ENCODE measurements at places on chromosomes 1 and 21.

DNA sequence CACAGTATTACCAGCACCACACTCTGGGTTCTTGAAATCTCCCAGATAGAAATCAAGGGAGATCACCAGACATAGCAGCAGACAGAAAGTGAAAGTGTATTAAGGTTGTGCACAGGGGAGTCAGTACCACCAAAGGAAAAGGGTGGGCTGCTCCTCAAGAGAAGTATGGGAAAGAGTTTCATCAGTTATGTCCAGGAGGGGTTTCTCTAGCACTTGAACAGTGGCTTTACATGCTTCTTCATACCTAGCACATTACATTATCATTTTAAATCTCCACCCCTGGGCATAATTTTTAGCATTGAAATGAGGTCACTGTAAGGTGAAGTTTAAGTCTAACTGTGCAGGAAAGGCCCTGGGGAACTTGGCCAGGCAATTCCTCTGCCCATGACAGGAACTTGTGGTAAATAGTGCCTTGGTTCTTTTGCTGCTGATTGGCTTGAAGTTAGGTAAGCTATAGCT lies 601.0 kb downstream of the NUF2 start:
- no peak for DNase-seq

DNA sequence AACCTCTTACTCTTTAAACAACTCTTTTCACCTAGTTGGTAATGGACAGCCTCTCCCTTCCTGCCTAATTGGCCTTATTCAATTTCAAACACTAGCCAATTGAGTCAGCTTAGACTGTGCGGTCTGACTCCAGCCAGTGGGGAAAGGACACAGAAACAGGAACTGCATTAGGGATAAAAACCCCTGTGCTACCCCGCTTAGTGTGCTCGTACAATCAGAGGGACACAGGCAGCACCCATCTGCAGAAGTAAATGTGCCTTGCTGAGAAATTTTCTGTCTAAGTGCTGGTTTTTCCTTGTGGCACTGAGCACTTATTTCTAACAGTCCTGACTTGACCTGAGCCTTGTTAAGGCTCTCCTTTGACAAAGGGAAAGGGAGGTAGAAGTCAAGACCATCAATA lies 6.0 kb upstream of the CD2 start:
- DNase-seq, result no peak

DNA sequence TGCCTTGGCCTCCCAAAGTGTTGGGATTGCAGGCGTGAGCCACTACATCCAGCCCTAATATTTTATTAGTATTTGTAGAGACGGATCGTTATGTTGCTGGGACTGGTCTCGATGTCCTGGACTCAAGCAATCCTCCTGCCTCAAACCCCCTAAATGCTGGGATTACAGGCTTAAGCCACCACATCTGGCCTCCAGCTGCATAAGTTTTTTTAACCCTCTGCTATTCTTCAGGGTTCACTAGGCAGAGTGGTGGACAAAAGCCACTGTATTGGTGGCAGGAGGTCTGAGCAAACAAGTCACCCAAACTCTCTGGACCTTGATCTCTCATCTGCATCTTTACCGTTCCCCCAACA lies 10.1 kb upstream of the CLIC4 start:
- no peak for DNase-seq

- DNase-seq, result no peak
Observed at GRCh38 chr1:16367968-16368890, 1.2 kb downstream of the SZRD1 start.

- no peak for DNase-seq
Observed at GRCh38 chr1:66445492-66446181, 88.3 kb upstream of the SGIP1 start.

DNA sequence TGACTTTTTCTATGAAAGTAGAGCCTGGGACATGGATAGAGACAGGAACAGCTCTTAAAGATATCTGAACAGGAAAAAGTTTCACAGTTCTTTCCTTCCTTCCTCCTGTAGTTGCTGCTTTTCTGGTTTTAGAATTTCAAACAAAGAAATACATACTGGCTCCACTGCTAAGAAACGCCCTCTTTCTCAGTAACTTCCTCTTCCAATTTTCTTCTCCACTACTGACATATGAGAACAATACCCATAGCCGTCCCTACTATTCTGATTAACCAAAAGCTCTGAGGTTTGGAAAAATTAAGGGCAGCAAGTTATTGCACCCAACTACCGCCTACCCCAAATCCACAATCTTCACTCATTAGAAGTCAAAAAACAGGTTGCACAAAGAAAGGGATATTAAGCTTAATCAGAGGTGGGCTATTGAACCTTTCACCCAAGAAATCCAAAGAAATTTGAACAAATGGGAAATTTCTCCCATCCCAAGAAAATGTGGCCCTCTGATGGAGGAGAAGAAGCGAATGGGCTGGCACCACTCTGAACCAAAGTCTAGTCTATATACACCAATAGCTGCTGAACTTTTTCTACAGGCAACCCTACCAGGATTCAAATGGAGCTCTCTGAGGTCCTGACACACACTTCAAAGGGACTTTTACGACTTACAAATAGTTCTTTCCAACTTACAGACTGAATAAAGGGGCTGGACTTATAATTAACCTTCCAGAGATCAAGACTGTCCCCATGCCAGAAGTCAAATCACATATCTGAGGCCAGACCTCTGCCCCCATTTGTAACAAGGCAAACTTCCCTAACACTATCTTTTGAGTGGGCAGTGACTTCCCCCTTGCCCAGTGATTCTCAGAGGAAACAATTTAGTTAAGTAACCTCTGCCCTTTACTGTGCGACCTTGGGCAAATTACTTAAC lies 1.7 kb downstream of the WASF2 start:
- DNase-seq, result no peak

- DNase-seq, result no peak
Observed at GRCh38 chr1:237745545-237745944, 145.2 kb downstream of the ZP4 start.

DNA sequence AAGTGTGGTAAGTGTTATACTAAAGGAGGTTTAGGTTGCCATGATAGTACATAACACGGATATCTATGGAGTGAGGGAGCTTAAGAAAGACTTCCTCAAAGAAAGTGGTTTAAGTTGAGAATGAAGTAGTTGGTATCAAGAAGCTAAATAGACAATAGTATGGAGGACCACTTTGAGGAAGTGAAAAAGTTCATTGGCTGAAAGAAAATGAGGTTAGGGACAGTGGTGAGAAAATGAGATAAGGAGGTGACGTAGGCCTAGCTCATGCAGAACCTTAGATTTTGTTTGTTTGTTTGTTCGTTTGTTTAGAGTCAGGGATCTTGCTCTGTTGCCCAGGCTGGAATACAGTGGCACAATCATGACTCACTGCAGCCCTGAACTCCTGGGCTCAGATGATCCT lies 72.2 kb upstream of the PPIH start:
- no peak for DNase-seq

GRCh38 chr1:61504852-61505390 lies 220.0 kb downstream of the TM2D1 start:
- no peak for DNase-seq

GRCh38 chr21:39523399-39523798 lies 71.6 kb downstream of the SH3BGR start:
- DNase-seq, result no peak

GRCh38 chr1:180231506-180231921 lies 1.4 kb downstream of the LHX4 start:
- no peak for DNase-seq

DNA sequence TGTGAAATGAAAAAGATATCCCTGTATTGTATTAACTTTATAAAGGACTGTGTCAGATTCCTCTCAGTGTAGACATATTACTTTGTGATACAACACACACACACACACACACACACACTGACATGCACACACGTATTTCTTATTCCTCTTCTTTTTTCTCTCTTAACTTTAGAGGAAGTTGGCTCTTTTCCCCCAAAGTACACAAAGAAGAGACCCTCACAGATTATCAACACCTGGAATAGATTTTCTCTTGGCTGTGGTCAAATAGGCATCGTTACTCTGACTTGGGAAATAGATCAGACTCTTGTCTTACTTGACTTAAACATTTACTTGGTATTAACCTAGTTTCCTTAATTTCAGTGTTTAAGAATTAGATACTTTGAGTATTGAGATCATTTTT lies 792.8 kb downstream of the ADGRL2 start:
- no peak for DNase-seq

- no peak for DNase-seq
Observed at GRCh38 chr1:21848524-21849174, 36.6 kb downstream of the LDLRAD2 start.

- no peak for DNase-seq
Observed at GRCh38 chr1:64167176-64167575, 36.2 kb upstream of the UBE2U start.

DNA sequence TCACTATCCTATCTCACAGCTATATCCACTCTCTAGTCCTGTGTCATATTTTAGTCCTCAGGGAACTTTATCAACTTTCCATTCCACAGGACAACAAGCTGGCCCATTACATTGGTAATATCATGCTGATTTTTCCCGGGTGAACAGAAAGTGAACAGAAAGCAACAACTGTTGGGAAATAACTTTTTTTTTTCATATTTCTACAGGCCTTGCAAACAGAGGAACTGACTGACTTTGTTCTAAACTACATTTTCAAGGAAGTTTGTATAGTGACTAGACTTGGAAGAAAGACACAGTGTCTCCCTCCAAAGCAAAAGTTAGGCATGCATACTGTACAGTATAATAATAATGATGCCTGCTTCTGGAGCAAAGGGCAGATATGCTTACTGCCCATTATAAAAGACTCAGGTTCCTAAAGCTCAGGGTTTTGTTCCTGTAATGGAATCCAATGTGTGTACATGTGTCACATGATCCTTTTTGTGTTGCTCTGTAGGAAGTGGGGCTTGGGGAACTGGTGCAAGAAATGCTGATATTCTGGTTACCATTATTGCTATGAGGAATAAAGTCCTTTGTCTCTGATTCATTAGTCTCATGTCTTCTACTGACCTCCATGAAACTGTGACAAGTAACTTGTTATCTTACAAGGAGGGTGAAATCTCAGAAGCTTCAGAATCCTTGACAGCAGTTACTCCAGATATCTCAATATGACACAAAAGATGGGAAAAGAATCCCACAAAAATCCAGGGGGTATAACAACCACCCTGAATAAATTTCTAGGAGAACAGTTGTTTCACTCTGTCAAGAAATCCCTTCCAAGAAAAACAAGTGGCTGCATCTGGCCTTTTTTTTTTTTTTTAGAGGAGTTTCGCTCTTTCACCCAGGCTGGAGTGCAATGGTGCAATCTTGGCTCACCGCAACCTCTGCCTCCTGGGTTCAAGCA lies 17.7 kb upstream of the NTPCR start:
- DNase-seq, result no peak

GRCh38 chr1:12595757-12596006 lies 22.3 kb downstream of the DHRS3 start:
- DNase-seq, result no peak

DNA sequence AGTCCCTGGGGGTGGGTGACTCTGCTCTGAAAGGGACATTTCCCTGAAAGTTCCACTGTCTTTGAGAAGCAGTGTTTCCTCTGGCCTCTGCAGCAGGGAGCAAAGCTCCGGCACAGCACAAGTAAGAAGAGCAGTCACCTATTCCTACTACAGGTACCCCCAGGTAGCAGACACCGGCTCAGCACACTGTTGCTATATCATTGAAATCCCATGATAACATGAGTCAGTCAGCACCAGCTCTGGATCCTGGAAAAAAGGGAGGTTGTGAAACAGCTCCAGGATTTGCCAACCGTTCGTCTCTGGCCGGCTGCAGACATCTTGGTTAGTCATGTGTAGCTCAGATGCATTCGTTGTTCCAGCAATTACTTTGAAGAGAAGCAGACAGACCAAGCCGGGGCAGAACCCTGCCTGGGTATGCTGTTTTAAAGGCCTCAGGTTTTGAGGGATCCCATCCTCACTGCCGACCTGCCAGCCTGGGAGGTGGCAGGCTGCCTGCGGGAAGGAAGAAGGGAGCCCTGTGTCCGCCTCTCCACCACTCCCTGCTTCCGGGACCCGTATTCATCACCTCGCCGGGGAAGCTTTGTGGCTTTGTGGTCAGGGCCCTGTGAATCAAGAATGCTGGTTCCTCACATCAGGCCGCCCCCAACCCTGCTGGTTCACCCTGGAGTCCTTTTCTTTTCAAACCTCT lies 139.2 kb downstream of the CLIC6 start:
- no peak for DNase-seq

DNA sequence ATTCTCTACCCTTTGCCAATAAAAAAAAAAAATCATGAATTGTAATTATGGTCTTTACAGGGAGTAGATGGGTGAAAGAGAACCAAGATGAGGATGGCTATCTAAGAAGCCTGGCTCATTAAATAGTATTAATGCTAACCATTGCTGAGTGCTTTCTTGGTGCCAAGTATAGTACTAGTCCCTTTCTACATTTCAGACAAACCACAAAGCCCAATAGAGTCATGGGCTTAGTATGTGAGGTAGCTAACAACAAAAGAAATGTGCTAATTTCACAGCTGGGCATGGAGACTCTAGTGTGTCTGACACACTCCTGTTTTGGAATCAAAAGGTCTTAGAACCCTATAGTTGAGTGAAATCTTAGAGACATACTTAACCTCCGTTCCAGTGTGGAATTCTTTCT lies 84.5 kb upstream of the ESRRG start:
- no peak for DNase-seq

DNA sequence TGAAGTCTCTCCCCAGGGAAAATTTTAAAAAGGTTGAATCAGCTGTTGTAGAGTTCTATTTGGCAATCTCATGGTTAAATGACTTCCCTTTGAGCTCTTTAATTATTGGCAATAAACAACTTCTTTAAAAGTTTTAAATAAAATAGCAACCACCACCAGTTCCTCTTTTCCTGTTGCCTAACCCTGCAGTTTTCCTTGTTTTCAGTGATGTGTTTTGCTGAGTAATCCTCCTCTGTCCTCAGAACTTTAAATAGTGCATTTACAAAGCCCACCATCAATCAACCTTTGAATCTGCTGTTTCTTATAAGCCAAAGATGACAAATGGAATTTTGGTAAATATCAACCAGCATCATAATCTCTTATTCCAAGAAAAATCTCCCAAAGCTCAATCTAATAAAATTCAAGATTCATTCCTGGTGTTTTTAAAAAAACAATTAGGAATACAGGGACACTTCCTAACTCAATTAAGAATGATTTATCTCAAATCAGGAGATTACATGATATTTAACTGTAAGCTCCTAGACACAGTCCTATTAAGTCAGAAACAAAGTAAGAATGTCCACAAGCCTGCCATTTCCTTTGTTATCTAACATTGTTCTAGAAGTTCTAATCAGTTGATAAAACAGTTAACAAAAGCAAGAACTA lies 14.8 kb downstream of the AVPR1B start:
- no peak for DNase-seq

DNA sequence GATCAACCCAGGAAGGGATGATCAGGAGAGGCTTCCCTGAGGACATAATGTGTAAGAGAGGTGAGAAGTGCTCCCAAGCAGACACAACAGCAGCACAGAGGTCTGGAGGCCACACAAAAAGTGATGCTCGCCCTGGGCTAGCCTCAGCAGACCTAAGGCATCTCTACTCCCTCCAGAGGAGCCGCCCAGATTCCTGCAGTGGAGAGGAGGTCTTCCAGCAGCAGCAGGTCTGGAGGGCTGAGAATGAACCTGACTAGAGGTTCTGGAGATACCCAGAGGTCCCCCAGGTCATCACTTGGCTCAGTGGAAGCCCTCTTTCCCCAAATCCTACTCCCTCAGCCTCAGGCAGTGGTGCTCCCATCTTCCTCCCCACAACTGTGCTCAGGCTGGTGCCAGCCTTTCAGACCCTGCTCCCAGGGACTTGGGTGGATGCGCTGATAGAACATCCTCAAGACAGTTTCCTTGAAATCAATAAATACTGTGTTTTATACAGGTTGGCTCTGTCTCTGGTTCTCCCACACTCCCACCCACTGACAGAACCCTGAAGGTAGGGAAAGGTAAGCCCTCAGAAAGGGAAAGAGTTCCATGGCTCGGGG lies 5.0 kb downstream of the GJB3 start:
- no peak for DNase-seq

All from NCI-H2081 treated with DMSO at 0.1 percent for 48 hours (cell line).